ENCODE measurements at places on chromosomes 1 and 21.

DNA sequence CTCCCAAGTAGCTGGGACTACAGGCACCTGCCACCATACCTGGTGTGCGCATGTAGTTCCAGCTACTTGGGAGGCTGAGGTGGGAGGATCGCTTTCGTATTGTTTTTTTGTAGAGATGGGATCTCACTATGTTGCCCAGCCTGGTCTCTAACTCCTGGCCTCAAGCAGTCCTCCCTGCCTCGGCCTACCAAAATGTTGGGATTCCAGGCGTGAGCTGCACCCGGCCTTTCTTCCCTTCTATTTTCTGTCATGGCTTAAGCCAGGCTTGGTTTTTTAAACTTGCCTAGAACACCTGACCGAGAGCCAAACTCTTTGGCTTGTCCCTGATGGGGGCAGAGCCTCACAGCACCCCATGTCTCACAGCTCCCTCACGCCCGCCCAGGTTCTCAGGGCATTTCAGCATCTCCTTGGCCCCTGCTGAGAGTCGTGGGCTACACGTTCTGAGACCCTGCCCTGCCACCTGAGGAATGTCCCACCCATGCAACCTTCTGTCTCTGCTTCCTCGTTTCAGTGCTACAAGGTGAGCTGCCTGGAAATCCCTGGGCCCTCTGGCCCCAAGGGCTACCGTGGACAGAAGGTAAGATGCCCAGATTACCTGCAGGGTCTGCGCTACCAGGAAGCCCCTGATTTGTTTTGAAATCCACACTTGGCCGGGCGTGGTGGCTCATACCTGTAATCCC is 15.7 kb downstream of the COL6A2 start:
- no peak for DNase-seq

DNA sequence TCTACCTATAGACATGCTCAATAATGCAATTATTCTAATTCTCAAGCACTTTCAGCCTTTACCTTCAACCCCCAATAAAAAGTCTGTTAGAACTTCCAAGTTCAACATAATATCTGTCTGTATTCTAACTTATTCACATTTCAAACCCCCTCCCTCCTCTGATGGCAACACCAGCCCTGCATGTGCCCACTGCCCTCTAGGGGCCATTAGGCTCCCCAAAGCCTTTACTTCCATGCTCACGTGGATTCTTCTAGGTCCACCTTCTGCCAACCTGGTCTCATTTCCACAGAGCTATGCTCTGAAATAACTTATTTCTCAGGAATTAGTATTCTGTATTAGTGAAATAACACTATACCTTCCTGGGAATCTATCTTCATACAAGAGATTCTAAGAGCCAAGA is 22.2 kb upstream of the KPRP start:
- no peak for DNase-seq

- no peak for DNase-seq
These were observed 36.7 kb upstream of the LHX4 start for GRCh38 chr1:180193141-180194047.

- DNase-seq: no peak
These were observed 23.9 kb downstream of the GPR161 start for GRCh38 chr1:168112673-168113305.

GRCh38 chr1:28882009-28882628 is 32.2 kb upstream of the EPB41 start:
- DNase-seq: peak; percentile 70

- no peak for DNase-seq
These were observed 177.9 kb downstream of the CDC42BPA start for GRCh38 chr1:227140376-227140775.

DNA sequence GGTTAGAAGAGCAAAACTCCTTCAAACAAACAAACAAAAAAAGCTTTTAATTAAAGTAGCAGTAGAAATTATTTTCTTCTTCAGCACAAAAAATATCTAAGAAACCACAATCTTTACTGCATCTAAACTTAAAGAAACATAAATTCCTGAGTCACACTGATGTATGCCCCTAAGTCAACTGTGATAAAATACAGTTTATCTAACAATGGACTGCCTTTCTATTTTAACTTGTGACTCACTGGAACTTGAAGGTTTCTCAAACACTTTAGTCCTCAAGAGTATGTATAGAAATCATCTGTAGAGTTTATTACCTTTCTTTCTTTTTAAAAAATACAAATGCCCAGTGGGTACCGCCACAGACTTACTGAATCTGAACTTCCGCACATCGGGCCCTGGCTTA is 86.2 kb downstream of the LBR start:
- no peak for DNase-seq

- no peak for DNase-seq
These were observed 16.3 kb downstream of the RAB7B start for GRCh38 chr1:205986861-205987260.

DNA sequence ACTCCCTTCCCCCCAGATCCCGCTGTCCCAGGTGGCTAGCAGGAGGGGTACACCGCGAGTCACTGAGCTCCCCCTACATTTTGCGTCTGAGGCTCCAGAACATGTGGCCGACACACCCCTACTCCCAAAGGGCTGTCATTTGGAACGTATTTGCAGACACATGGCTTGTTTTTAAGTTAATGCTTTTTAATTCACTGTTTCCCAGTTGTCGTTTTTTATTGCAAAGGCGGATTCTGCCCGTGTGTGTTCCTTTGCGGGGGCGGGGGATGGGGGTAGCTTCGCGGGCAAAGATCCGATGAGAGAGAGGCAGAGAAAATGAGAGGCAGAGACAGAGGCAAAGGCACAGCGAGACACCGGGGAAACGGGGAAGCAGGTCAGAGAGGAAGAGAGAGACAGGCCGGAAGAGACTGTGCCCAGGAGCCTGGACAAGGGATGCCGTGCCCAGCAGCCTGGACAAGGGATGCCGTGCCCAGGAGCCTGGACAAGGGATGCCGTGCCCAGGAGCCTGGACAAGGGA is 270.2 kb downstream of the FOXD2 start:
- no peak for DNase-seq

- DNase-seq: no peak
These were observed 3.0 kb downstream of the ITLN2 start for GRCh38 chr1:160951443-160952128.

- DNase-seq: no peak
These were observed 167.1 kb downstream of the PHTF1 start for GRCh38 chr1:113592230-113592629.

- DNase-seq: no peak
These were observed 52.2 kb upstream of the CNN3 start for GRCh38 chr1:94979131-94979530.

GRCh38 chr1:180270530-180271271 is 40.6 kb downstream of the LHX4 start:
- no peak for DNase-seq

- DNase-seq: no peak
These were observed 63.9 kb upstream of the AK4 start for GRCh38 chr1:65084066-65084465.

DNA sequence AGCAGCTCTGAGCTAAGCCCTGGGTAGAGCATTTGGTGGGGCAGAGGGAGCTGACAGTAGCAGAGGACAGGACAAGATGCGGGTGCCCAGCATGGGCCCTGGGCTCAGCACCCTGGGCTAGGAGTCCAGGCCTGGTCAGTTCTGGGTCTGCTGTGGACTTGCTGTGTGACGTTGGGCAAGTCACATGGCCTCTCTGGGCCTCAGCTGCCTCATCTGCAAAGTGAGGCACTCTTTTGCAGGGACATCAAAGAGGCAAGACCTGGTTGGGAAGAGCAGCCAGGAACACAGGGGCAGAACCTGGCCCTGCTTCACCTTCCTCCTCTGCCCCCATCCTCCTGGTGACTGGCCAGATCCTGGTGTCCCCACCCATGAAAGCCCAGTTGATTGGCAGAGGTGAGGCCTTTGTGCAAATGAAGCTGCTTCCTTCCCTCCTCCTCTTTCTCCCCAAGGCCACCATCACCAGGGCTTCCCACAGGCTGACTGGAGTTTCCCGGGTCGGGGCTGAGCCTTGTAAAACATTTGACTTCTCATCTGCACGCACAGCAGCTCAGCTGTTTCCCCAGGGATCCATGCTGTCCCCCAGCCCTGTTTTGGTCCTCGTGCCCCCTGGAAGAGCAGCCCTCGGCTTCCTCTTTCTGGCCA is 350.5 kb downstream of the MATN1 start:
- DNase-seq: no peak

- DNase-seq: no peak
These were observed 8.1 kb downstream of the FMN2 start for GRCh38 chr1:240099748-240100147.

- DNase-seq: no peak
These were observed 10.9 kb upstream of the COL18A1 start for GRCh38 chr21:45393833-45394638.

GRCh38 chr1:19758227-19758830 is 41.4 kb downstream of the TMCO4 start:
- no peak for DNase-seq

DNA sequence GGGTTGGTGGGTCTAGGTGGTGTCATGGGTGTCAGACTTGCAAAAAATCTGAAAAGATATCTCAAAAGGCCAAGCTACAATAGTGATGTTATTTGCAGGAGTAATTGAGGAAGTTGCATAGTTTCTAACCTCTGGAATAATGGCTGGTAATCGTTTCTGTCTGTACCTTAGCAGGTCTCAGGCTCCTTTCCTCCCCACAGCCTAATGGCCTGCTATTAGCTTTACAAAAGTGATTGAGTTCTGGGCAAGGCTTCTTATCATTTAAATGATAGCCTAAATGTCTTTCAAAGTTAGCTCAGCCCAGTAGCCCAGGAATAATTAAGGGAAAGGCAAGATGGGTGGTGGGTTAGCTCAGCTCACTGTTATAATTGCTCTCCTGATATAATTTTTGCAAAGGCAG is 37.7 kb upstream of the IGSF5 start:
- DNase-seq: no peak

GRCh38 chr1:217025381-217025780 is 302.2 kb upstream of the ESRRG start:
- DNase-seq: no peak

- no peak for DNase-seq
These were observed 3.4 kb downstream of the OR2T11 start for GRCh38 chr1:248631354-248632008.

DNA sequence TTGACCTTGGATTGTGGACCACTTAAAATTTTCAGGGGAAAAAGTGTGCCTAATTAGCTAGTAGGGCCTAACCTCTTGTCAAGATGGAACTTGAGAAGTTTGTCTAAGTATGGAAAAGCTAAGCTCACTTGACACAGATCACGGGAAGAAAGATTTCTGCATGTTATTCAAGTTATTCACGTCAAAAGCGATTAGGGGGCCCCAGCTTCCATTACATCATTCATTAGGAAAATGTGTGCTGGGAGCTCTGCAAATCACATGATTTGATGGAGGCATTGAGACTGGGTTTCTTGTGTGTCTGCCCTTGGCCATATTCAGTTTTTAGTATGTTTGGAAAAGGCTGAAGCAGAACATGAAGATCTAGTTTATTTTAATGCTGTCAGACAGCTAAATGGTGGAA is 15.5 kb upstream of the POGZ start:
- DNase-seq: no peak

- DNase-seq: no peak
These were observed 2.8 kb downstream of the HPDL start for GRCh38 chr1:45329445-45329844.

DNA sequence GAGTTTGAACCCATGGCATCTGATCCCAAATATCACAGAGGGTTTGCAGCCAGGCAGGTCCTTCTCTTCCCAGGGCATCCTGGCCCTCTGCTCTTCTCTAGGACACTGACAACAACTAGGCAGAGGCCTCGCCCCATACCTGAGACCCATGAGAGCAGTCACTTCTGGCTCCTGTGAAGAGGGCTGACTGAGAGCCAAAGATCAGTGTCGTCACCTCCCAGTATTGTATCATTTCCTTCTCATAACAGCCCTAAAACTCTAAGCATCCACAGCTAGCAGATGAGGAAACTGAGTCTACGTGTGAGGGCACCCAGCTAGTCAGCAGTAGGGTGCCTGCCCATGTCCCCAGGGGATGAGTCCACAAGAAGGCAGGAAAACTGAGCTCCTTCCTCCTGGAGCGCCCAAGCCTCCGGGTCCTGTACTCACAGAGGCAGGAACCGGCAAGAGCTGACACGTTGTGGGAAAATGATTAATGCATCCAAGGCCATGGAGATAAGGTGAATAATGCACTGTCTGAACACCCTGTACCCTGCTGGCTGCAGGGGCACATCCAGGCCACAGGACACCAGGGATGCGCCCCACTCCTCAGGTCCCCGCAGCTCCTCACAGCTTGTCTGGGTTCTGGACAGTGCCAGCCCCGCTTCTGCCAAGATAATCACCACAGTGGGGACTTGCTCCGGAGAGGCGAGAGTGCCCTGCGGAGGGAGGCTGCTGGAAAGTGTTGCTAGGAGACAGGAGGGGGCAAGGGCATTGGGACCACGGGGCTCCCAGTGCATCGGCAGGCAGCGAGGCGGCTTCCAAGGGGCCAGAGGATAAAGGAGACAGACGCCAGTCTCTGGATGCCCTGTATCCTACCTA is 340.0 kb downstream of the NPHP4 start:
- no peak for DNase-seq

GRCh38 chr1:6386371-6386949 is 7.1 kb downstream of the ACOT7 start:
- DNase-seq: no peak

GRCh38 chr1:7470904-7471638 is 300.0 kb upstream of the VAMP3 start:
- DNase-seq: no peak

- DNase-seq: no peak
These were observed 151.2 kb downstream of the DMRTA2 start for GRCh38 chr1:50271968-50272578.

DNA sequence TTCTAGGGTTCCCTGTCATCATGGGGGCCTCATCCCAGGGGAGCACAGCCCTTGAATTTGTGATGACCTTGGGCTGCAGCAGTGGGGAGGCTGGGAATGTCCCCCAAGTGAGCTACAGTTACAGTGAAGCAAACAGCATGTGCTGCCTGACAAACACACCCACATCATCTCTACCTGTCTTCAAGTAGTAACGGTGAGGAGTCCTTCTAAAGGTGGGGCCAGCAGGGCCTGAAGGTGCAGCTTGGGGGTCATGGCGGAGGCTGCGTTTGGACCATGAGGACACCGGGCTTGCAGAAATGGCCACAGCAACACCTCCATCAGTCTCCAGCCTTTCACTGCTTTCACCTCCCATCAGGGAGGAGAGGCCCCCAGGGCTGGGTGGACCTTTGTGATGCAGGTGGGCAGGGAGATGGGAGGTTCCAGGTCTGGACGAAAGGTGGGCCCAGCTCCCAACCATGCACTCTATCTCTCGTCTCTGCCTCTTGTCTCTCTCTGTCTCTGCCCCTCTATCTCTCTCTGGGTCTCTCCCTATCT is 55.7 kb downstream of the WNT9A start:
- no peak for DNase-seq

GRCh38 chr1:204685236-204686006 is at the start of gene LRRN2:
TSS of gene LRRN2 (minus strand) at chr1:204685738. CDS start at chr1:204619992, 65,746 bp downstream.
- no peak for DNase-seq

GRCh38 chr21:31778546-31778945 is 46.6 kb upstream of the SCAF4 start:
- DNase-seq: no peak

DNA sequence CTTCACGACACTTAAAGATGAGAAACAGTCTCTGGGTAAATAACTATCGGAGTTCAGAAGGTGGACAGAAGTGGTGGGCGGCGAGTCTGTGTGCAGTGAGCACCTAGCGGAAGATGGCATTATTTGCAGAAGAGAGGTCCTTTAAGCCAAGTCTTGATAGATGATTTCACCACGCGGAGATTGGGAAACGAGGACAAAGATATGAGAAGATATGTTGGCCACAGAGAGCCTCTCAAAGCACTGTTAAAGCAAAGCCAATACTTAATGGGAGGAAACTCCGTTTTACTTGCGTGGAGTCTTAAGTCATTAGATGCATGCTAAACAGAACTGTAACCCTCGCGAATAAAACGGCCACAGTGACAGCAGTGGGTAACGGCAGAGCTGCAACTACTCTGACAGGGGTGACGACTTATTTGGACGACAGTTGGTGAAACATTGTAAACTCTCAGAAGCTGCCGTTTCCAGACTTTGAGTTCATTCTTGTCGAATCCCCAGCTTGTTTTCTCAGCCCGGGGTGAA is 577 bp upstream of the CEP350 start:
- DNase-seq: peak; percentile 12

Data from stimulated activated CD4-positive, alpha-beta T cell treated with anti-CD3 and anti-CD28 coated beads, TNF-alpha, amount 100 ng/mL, for 1 hour (primary cell).